ENCODE measurements at places on chromosomes 7 and 10.

- no peak for DNase-seq
Measured at GRCh38 chr7:25562673-25563182, 334.4 kb upstream of the NPVF start.

DNA sequence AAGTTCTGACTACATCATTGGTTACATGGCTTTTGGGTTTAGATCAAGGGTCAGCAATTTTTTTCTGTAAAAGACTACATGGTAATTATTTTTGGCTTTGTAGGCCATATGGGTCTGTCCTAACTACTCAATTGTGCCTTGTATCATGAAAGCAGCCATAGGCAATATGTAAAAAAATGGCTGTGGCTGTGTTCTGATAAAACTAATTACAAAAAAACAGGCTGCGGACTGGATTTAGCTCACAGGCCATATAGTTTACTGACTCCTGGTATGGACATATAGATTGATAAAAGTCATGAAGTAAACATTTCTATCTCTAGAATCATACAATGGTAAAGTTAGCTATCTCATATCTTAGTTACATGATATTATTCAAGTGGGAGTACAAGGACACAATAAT lies 375.4 kb downstream of the THSD7A start:
- DNase-seq: no peak

- no peak for DNase-seq
Measured at GRCh38 chr10:127424594-127425264, 124.4 kb upstream of the NPS start.

DNA sequence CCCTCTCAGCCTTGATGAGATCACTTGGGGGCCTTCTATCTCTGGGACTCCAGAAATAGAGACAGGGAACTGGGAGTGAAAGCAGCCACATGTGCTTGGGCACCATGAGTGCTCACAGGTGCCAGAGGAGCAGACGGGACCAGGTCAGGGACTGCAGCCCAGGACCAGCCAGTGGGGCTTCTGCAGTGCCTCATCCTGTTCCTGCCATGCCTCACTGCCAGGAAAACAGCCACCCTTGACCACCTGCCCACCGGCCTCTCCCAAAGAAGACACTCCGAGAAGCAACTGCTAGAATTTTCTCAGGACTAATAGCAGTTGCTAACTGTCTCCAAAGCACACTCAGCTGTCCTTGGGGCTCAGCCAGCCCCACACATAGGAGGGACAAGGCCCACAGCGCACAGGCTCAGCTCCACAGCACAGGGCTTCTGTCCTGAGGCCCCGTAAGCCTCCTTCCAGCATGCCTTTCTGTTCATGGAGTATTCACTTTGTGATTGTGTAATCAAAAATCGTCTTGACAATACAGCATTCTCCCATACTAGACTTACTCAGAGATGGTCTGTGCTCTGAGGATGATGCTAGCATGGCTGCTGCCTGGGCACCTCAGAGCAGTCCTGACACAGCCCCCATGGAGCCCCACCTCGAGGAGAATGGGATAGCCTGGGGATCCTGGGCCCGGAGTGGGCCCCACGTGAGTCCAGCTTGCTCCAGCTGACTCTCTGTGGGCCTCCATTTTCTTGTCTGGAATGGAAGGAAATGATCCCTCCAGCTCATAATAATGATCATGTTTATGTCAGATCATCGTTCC lies 115.7 kb upstream of the RET start:
- DNase-seq: no peak

DNA sequence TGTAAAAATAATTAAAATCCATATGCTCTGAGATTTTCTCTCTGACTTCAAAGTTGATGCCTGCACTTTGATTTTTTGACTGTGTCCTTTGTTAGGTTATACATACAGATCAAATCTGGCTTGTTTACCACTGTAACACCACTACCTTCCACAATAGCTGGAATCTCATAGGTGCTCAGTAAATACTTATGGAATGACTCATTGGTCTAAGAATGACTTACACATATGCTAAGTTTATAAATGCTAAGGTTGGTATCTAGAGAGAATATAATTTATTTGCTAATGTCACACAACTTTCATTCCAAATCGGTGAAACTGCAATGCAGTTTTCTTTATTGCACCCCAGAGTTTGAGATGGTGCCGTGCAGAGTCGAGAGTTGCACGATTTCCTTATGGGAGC lies 578.5 kb downstream of the SH2D4B start:
- DNase-seq: no peak

- DNase-seq: no peak
Measured at GRCh38 chr7:98771519-98771918, 98.3 kb downstream of the TMEM130 start.

GRCh38 chr10:48574817-48575380 lies 30.0 kb downstream of the ARHGAP22 start:
- no peak for DNase-seq

- DNase-seq: no peak
Measured at GRCh38 chr7:44183386-44183785, 5.9 kb downstream of the GCK start.

- DNase-seq: no peak
Measured at GRCh38 chr10:72367301-72367960, 12.7 kb upstream of the DNAJB12 start.

DNA sequence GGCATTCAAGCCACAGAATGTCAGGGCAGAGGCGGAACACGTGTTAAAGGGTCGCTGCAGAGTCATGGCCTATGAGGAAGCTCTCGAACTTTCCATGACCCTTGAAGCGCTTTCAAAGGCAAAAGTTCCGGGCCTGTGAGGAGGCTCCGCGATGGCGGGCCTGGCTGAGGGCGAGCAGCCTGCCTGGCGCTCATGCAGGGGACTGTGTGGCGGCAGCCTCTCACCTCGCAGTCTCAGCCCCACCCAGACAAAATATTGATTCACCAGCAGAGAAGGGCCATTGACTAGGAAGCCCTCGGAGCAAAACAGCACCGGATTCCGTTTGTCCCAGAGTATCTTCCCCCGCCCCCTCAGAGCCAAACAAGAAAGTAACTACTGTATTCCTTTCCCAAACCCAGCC lies 12.8 kb upstream of the CNNM1 start:
- DNase-seq: no peak

DNA sequence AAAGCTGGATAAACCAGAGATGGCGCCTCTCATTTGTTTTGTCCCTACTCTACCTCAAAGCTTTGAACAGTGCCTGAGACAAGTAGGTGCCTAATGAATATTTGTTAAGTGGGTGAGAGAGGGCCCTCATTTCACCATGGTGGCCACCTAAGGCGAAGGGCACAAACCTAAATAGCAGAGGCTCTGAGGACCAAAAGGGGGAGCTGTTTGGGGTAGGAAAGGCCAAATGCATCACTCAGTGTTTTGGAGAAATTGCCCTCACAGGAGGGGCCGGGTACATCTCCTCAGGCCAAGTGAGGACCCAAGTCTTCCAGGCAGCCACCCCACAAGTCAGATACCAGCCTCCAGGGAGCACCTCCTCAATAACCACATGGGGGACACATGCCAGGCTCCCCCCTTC lies 14.0 kb downstream of the IMPDH1 start:
- DNase-seq: no peak

- no peak for DNase-seq
Measured at GRCh38 chr7:33578166-33578565, 327.2 kb upstream of the BMPER start.

GRCh38 chr7:82726038-82726800 lies 282.6 kb upstream of the CACNA2D1 start:
- DNase-seq: no peak

DNA sequence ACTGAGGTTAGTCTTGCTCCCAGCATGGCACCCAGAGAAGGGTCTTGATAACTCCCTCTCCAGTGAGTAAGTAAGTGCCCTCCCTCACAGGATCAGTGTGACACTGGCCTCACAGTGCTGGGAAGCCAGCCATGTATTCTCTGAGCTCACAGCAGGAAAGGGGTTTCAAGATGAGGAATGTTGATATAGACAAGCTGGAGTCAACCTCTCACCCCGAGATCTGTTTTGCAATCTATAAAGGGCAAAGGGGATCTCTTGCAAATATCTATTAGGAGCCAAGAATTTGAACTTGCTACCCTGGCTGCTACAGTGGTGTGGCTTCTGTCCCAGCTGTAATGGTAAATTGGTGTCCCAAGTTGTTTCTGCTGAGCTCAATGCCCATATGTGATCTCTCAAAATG lies 70.2 kb upstream of the ADAM12 start:
- no peak for DNase-seq

- DNase-seq: peak; percentile 66
Measured at GRCh38 chr10:75403939-75404814, 2.6 kb upstream of the ZNF503 start.

DNA sequence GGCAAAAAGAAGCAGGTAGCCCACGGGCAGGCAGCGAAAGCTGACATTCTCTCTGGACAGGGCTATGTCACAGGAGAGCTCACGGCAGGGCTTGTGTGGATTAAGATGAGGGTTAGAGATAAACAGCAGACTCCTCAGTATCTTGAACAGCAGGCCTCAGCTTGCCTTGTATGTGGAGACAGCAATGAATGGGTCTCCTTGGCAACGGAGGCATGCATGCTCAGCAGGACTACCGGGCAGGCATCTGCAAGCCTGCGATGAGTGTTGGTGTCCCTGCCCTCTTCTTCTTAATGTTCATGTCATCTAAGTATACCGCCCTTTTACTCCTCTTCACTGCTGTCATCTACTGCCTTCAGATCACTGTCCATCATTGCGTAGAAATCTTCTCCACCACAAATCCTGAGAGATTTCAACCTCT lies 81.9 kb upstream of the C1GALT1 start:
- peak; percentile 75 for DNase-seq

GRCh38 chr10:96906864-96907263 lies 74.8 kb downstream of the LCOR start:
- no peak for DNase-seq

- no peak for DNase-seq
Measured at GRCh38 chr7:219581-220150, 27.3 kb downstream of the FAM20C start.

DNA sequence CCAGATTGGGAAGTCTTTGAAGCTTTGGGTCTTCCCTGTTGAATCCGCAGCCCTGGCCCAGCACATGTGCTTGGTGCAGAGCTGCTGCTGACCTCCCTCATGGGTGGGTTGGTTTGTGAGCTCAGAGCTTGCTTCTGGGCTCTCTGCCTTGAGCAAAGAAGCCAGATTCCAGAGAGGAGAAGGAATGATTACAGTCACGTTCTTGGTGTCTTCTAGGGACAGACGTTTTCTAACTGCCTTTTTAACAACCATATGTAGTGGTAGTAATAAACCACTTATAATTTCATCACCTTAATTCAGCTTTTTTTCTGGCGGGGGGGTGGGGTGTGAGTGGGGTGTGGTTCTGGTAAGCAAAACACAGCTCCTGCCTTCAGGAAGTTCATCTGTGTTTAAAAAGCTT lies 39.5 kb downstream of the LRMDA start:
- DNase-seq: no peak

DNA sequence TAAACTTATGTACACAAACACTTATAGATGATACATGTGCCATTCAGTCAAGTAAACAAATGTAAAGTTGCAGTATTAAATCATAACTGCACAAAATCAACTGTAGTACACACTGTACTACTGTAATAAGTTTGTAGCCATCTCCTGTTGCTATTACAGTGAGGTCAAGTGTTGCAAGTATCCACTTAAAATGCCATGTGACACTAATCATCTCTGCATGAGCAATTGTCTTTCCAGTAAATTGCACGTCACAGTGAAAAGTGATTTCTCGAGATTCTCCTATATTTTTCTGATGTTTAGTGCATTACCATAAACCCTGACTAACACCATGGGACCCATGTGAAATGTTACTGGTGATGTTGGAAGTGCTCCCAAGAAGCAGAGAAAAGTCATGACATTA lies 293.3 kb upstream of the SP4 start:
- DNase-seq: no peak
